ENCODE measurements at places on chromosomes 13 and 19. TPM values are rescaled to one million over a fixed set of nuclear protein-coding genes. Genes with fewer than 3 reads are reported as not detected.

DNA sequence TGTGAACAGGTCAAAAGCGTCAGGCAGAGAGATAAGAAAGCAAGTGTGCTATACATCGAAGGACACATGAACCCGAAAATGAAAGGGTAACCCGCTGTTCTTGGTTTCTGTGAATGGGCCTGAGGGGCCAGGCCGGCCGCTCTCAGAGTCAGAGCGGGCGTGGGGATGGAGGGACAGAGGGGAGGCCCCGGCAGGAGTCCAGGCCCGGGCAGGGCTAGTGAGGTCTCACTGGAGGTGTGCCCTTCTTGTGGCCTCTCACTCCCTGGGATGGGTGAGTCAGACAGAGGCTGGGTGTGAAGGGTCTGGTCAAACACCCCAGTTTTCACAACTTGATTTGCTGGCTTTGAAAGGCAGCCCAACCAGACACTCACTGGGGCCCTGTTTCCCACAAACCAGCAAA is 17.4 kb upstream of the NDUFS7 start:
- no peak for DNase-seq

DNA sequence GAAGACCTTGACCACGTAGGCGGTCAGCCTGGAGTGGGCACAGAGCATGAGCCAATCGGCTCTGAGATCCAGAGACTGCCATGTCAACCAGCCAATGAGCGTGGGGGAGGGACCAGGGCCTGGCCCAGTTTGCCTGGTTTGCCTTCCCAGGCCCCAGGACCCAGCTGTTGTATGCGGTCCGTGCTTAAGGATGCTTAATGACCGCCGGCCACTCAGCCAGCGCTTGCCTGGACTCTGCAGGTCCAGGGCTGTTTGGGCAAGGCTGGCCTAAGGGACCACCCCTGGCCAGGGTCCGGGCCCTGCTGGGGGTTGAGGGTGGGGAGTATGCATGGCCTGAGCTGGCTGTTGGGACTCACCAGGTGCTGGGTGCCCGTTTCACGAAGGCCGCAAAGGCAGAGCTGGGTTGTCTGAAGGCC is 23.1 kb upstream of the TNFSF14 start:
- no peak for DNase-seq

- peak; percentile 25 for DNase-seq
Observed at GRCh38 chr13:108897955-108898354, 268.5 kb downstream of the MYO16 start.

DNA sequence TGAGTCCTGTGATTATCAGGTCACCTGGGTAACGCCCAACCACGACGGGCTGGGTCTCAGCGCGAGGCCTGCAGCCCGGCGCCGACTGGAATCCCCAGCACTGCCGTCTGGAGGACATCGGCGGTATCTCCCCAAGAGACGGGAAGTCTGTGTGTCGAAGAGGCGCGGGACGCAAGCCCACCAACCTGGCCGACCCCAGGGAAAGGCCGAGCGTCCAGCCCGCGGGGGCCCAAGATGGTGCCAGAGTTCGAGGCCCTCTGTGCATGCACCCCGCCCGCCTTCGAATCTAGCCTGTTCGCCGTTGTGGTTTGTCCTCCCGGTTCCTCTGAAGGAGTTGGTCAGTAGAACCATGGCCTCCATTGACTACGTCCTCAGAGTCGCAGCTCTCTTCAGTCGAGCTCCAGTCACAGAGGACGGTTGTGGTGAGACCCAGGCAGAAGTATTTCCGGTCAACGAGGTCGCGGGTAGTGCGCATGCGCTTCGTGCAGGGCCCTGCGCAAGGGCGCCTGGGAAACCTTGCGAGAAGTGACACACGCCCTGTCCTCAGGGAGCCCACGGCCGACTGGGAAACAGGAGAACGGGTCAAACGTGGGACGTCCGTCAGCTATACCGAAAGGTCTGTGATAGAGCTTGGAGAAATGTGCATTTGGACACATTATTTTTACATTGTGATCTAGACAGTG is 24.1 kb upstream of the PEG3 start:
- no peak for DNase-seq

DNA sequence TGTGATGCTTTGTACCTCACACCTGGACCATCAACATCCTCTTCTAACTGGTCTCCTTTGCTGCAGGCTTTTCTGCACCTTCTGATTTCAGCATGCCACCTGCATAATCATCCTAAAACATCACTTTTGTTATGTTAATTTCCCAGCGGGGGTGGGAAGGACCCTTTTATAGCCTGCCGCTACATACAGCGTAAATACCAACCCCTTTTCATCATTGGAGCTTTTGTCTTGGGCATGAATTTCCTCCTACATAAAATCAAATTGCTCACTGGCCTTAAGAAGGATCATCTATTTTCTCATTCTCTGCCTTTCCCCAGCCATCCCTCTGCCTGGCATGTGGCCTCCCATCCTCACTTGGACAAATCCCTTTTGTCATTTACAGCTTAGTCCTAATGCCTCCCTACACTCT is 124.7 kb downstream of the RBM26 start:
- no peak for DNase-seq

GRCh38 chr13:55992145-55992544 is 1148.6 kb upstream of the PRR20A start:
- DNase-seq = no peak

DNA sequence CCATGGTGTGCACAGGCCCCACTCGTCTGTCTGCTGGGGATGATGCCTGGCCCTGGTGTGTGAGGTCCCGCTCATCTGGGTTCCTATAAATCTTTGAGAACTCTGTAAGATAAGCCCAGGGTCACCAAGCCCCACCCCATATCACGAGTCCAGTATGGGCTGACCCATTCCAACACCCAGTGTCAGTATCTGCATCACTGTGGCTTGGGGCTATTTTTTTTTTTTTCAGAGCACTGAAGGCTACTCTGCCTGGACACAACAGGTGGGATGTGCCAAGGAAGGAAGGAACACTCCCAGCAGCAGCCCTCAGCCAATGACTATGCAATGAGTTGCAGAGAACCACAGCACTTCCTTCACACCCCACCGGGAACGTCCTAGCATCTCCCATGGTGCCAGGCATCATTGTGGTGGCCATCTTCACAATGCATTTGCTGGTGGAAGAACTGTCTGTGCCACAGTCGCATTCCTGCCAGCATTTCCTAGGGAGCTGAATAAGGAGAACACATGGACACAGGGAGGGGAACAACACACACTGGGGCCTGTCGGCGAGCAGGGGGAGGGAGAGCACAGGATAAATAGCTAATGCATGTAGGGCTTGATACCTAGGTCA is 83.1 kb upstream of the TSHZ3 start:
- DNase-seq = no peak

GPR183 gene
- 4.3 TPM for total RNA-seq
